Right lobe of liver (tissue), 6 donors: ENCODE measurements at places on chromosomes 16 and 17. TPM values are rescaled to one million over a fixed set of nuclear protein-coding genes. Genes with fewer than 3 reads are reported as not detected.

DNA sequence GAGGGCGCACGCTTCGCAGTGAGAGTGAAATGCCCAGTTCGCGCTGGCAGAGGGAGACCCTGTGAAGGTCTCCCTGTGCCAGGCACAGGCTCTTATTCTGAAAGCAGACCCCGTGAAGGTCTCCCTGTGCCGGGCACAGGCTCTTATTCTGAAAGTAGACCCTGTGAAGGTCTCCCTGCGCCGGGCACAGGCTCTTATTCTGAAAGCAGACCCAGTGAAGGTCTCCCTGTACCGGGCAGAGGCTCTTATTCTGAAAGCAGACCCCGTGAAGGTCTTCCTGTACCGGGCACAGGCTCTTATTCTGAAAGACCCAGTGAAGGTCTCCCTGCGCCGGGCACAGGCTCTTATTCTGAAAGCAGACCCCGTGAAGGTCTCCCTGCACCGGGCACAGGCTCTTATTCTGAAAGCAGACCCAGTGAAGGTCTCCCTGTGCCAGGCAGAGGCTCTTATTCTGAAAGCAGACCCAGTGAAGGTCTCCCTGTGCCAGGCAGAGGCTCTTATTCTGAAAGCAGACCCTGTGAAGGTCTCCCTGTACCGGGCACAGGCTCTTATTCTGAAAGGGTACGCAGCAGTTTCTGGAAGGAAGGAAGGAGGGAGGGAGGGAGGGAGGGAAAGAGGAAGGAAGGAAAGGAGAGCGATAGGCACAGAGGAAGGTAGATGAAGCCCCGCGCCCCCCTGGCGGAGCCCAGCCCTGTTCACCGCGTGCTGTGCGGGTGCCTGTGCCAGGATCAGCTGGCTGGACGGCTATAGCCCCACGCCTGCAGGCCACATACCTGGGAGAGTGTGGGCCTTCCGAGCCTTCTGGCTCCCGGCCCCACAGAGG lies 55.3 kb downstream of the WDR45B start:
- peak; percentile 66 for DNase-seq

The NEUROD2 gene
- not detected for total RNA-seq

DNA sequence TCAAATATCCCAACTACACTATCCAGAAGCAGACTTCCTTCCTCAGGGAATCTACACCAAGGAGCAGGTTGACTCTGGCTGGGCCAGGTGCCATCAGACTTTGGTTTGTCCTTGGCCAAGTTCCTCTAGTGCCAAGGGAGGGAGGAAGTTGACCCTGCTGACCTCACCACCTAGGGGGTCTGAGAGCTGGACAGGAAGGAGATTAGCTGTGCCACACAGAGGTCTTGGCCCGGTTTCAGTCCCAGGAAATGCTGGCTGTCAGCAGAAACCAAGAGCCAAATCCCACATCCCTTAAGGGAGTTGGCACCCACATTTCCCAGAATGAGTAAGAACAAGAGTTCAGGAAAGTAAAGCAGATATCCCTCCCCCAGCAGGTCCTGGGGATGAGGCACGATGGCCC lies 178.2 kb downstream of the SALL1 start:
- no peak for DNase-seq

GRCh38 chr17:39666231-39666600 lies 1.1 kb downstream of the TCAP start:
- DNase-seq: no peak

DNA sequence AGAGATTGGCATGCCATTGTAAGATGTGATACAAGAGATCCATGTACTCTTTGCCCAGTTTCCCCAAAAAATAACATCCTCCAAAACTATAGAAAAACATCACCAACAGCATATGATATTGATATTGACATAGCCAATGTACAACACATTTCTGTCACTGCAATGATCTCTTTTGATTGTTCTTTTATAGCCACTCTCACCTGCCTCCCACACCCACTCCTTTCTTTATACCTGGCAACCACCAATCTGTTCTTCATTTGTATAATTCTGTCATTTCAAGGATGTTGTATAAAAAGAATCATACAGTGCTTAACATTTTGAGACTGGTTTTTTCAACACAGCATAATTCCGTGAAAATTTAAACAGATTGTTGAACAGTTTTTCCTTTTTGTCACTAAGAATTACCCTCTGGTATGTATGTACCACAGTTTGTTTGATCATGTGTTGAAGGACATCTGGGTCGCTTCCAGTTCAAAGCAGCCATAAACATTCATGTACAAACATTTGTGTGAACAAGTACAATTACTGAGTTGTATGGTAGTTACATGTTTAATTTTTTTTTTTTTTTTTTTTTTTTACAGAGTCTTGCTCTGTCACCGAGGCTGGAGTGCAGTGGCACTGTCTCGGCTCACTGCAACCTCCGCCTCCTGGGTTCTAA lies 9.9 kb downstream of the KRTAP9-1 start:
- no peak for DNase-seq
